ENCODE measurements at places on chromosomes 3 and 15.

DNA sequence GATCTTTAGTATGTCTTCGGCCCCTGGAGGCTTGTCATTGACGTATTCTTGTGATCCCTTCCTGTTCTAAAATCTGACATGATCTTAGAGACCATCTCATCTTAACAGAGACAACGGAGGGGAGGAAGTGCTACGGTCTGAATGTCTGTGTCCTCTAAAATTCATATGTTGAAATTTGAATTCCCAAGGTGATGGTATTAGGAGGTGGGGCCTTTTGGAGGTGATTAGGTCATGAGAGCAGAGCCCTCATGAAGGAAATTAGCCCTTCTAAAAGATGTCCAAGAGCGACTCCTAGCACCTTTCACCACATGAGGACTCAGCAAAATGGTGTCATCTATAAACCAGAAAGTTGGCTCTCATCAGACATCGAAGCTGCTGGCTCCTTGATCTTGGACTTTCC is 233.2 kb upstream of the CMC1 start:
- DNase-seq, result no peak

GRCh38 chr3:194664857-194665256 is 7.1 kb downstream of the LSG1 start:
- no peak for DNase-seq

- DNase-seq, result no peak
Observed at GRCh38 chr3:55629432-55629831, 142.3 kb upstream of the WNT5A start.

DNA sequence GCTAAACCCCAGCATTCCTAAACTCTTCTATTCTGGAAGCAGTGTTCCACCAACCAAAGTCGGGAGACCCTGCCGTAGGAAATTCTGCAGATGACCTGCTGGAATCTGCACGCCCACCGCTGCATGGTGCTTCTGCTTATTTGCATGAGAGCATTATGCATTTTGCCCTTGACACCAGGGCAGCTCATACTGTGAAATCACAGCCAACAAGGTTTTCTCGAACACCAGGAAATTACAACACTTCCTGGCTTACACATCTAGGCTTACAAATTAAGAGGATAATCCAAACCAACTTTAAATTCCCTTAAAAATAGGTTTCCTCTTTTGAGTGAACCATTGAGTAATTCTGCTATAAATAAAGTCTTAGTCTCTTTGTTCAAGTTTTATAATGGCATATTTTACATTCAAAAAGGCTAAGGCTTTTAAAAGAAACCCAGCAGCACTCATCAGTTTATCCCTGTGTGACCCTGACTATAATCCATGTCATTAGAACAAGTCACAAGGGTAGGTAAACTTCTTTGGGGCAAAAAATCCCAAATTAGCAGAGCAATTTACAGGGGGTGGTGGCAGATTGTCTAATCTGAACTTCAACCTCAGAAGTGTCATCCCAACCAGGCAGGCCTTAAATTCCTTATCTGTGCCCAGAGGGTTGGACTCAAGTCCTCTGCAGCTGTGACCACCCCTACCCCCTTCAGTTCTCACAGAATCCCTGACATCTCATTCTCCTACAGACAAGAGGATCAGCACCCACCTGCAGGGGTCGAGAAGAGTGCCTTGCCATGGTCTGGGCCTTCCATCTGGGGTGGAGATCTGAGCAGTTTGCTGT is 33.5 kb upstream of the RBP1 start:
- DNase-seq, result no peak

GRCh38 chr3:153026026-153026425 is 136.0 kb upstream of the RAP2B start:
- peak; percentile 29 for DNase-seq

DNA sequence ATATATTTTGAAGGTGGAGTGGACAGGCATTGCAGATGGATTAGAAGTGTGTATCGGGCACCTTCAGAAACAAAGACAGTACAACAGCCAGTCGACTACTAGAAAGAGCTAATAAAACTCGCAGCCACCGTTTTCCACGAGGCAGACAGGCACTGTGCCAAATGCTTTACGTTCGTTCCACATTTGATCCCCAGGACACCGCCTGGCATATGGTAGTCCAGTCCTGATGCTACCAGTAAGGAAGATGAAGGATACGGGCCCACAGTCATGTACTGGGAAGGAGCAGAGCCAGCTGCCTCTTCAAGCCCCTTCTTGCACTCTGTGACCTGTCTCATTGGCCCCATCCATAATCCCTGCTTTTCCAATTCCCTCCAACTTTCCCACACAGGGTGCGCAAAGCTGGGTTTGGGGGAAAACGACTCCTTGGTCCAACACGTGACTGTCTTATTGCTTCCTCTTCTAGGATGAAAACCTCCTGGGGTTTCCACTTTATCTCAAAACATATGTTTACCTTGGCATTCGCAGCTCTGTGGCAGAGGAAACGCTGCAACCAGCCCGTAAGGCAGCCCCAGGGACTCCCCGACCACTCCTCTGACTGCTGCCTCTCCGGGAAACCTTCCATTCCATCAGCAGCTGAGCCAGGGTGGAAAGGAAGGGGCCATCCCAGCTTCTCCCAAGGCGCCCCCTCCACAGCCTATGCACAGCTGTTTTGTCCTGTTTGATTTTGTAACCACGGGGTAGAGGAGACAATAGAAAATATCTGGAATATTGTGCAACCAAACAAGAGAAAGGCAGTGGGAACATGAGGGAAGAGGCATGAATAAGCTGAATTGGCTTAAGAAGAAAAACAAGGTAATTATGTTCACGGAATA is 107.4 kb downstream of the ADAMTS17 start:
- no peak for DNase-seq

DNA sequence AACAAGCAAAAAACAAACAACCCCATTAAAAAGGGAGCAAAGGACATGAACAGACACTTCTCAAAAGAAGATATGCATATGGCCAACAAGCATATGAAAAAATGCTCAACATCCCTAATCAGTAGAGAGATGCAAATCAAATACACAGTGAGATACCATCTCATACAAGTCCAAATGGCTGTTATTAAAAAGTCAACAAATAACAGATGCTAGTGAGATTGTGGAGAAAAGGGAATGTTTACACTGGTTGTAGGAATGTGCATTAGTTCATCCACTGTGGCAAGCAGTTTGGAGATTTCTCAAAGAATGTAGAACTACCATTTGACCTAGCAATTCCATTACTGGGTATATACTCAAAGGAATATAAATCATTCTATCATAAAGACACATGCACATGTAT is 44.5 kb downstream of the RIOX2 start:
- DNase-seq, result no peak

GRCh38 chr3:60461267-60461666 is 790.0 kb downstream of the FHIT start:
- DNase-seq, result peak; percentile 36

DNA sequence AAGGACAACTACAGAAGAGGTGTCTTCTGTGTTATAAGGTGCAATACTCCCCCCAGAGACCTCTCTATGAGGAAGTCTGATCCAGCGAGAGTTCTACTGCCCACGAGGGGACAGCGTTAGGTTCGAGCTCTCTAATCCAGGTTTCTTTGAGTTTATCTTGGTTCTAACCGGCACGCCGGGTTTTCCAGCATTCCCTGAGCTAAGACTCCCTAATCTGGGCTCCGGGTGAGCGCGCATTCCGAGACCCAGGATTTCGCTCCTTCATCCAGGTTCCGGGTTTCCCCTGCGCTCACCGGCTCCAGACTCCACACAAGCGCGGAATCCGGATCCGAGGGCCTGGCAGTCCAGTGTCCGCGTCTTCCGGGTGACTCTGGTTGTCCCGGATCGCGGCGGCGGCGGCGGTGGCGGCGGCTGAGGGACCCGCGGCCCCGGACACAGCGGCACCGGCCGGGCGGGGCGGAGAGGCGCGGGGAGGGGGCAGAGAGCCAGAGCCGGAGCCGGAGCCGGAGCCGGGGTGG is at the start of gene ZNF609:
Gene ZNF609, plus strand, starts transcription at position 373 of the 518 bp plus-strand sequence. CDS start 38,842 bp downstream, outside the sequence.
- peak; percentile 80 for DNase-seq

DNA sequence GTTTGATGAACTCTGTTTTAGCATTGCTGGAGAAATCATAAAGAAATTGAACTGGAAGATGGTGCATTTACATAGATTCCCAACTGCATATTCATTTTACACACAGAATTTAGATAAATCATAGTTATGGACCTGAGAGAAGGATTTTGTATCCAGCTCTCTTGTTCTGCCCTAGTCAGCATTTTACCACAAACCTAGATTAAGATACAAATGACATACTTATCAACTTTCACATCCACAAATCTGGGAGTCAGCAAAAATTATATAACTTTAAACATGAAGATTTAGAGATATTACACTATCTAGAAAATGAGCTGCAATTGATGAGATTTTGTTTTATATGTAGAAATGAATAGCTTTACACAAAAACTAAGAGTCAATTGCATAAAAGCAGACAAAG is 632.8 kb downstream of the IGSF11 start:
- DNase-seq, result no peak

GRCh38 chr3:18134386-18135059 is 290.6 kb downstream of the SATB1 start:
- DNase-seq, result no peak

DNA sequence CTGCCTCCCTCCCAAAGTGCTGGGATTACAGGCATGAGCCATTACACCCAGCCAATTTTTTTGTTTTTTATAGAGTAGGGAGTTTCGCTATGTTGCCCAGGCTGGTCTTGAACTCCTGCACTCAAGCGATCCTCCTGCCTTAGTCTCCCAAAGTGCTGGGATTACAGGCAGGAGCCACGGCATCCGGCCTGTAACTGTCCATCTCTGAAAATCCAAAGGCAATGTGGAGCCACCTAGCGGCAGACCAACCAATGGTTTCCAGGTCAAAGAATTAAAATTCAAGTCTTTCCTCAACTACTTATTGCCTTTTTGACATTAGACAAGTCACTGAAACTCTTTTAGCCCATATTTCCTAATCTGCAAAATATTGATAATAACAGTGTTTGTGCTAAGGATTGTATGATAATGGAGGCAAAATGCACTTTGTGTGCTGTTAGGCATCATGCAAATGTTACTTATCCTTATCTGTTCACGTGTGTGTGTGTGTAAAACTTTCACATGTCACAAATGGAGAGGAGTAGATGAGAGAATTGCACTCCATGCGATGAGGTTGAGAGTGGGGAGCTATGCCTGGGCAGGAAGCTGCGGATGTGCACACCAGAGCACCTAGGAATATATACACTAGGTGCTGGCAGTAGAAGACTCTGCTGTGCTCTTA is 48.7 kb downstream of the COL8A1 start:
- DNase-seq, result peak; percentile 59

GRCh38 chr3:116265320-116265695 is 180.0 kb downstream of the LSAMP start:
- DNase-seq, result no peak

GRCh38 chr3:156681002-156681401 is 6.6 kb downstream of the TIPARP start:
- peak; percentile 86 for DNase-seq

GRCh38 chr3:39322936-39323335 is 6.6 kb upstream of the CCR8 start:
- no peak for DNase-seq
